Adrenal gland (tissue), 19 donors: ENCODE measurements at places on chromosomes 4 and X. TPM values are rescaled to one million over a fixed set of nuclear protein-coding genes. Genes with fewer than 3 reads are reported as not detected.

DNA sequence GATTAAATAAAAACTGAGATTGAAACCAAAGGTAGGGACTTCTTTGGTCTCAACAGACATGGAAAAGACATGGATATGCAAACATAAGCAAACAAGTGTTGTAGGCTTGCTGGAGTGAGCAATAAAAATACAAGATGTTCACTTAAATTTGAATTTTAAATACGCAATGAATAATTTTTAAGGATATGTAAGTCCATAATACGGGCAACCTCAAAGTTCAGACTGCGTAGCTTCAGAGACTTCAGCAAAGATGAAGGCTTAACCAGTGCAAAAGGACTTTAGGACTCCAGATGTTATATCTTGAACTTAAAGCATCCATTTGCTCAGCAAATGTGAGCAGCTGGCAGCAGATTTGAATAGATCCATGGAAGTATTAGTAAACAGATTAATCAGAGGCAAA lies 549.3 kb downstream of the ARAP2 start:
- no peaks in the 10 kb centered on the region for H3K36me3 ChIP-seq
- H3K4me1 ChIP-seq = no peaks in the 10 kb centered on the region
- no peak overlapping the region for H3K27ac ChIP-seq
- H3K4me3 ChIP-seq = no peak overlapping the region

EOLA2 gene
- total RNA-seq = 22.2 TPM

HTRA3 gene
- 4.8 TPM for total RNA-seq

GPM6B gene
- 4.0 TPM for total RNA-seq

- H3K4me3 ChIP-seq = no peak overlapping the region
- H3K27ac ChIP-seq = no peak overlapping the region
These were observed 8.4 kb upstream of the PRDM8 start for GRCh38 chr4:80188801-80189458.

EXOC1L gene
- total RNA-seq = not detected

GRCh38 chrX:85140964-85141363 lies 102.6 kb downstream of the SATL1 start:
- no peaks in the 10 kb centered on the region for H3K4me1 ChIP-seq
- H3K27ac ChIP-seq = no peak overlapping the region
- no peak for DNase-seq
- H3K4me3 ChIP-seq = no peak overlapping the region

IGSF1 gene
- total RNA-seq = 0.19 TPM

DNA sequence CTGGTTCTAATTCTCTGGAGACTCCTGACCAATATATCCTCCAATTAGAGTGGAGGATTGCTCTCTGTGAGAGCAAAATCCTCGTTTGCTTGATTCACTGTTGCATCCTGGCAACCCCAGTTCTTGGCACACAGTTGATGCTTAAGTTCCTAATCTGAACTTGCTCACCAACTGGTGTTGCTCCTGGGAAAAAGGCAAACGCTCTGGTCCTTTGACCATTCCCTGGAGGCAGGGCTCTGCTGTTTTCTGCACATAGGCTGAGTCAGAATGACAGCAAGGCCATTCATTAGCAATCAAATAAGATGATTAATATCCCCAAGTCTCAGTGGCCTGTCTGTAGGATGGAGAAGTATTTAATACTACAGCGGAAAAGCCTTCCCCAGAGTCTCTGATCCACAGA lies 172.7 kb upstream of the TBC1D9 start:
- no peaks in the 10 kb centered on the region for H3K4me1 ChIP-seq
- no peak for DNase-seq
- no peak overlapping the region for H3K4me3 ChIP-seq
- H3K36me3 ChIP-seq = no peaks in the 10 kb centered on the region

GRCh38 chr4:174859904-174860303 lies 30.9 kb upstream of the GLRA3 start:
- no peak overlapping the region for H3K4me3 ChIP-seq
- no peaks in the 10 kb centered on the region for H3K27me3 ChIP-seq
- no peak overlapping the region for H3K27ac ChIP-seq
- no peak for DNase-seq
- no peaks in the 10 kb centered on the region for H3K36me3 ChIP-seq

UBA1 gene
- 167 TPM for total RNA-seq

MAGEA12 gene
- total RNA-seq = not detected

DNA sequence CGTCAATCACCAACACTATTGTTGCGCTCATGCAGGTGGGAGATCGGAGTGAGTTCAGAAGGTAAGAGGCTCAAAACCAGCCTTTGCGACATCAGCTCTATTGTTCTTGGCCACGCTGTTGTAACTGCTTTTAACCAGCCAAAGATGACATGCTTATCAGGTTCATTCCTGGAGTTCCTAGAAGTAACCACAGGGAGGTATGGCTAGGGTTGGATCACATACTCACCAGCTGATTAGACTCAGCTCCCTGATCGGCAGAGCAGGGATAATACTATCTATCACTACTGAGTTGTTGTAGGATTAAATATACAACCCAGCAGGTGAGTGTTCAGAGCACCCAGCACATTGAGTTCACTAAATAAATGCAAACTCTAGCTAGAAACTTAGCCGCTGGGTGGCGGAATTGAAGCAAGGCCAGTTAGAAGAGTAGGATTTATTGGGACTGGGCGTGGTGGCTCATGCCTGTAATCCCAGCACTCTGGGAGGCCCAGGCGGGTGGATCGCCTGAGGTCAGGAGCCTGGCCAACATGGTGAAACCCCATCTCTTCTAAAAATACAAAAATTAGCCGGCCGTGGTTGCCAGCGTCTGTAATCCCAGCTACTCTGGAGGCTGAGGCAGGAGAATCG lies 12.4 kb downstream of the SLC34A2 start:
- no peaks in the 10 kb centered on the region for H3K36me3 ChIP-seq
- H3K4me1 ChIP-seq = no peaks in the 10 kb centered on the region
- no peak overlapping the region for H3K4me3 ChIP-seq
- DNase-seq = no peak
- no peak overlapping the region for H3K27ac ChIP-seq

GRCh38 chr4:155618183-155618838 lies 48.3 kb upstream of the GUCY1A1 start:
- no peak for DNase-seq
- no peaks in the 10 kb centered on the region for H3K36me3 ChIP-seq
- H3K27ac ChIP-seq = no peak overlapping the region
- no peaks in the 10 kb centered on the region for H3K4me1 ChIP-seq
- H3K27me3 ChIP-seq = no peaks in the 10 kb centered on the region

- no peak overlapping the region for H3K27ac ChIP-seq
- no peaks in the 10 kb centered on the region for H3K36me3 ChIP-seq
- no peaks in the 10 kb centered on the region for H3K27me3 ChIP-seq
- H3K4me1 ChIP-seq = no peaks in the 10 kb centered on the region
- DNase-seq = no peak
- H3K4me3 ChIP-seq = no peak overlapping the region
These were observed 556.1 kb upstream of the TENM3 start for GRCh38 chr4:181687116-181687515.

DNA sequence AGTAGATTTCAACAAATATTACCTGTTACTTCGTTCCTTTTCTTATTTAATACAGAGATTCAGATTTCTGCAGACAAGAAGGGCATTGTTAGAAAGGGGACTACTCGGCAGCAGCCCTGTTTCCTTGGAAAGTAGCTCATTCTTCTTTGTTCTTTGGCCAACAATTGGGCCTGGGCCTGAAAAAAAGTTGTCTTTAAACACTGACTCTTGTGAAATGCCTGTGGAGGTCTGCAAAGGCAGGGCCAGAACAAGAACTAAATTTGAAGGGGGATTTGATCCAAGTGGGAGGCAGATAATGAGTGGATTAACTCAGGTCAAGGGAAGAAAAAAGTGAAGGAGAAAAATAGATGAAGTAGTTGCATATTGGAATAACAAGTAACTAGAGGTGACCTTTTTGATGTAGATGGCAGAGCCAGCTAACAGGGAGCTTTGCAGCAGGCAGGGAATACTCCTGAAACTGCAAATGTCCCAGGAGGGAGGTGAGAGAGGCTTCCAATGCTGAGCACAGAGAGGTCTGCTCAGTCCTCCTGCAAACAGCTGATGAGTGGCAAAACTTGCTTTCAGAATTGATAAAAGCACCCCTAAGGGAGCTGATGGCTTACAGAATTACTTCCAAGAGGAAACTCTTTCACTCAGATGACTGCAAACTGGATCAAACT lies 393.2 kb upstream of the HS3ST1 start:
- DNase-seq = no peak
- no peak overlapping the region for H3K4me3 ChIP-seq
- no peak overlapping the region for H3K27ac ChIP-seq
- no peaks in the 10 kb centered on the region for H3K27me3 ChIP-seq
